Activated naive CD4-positive, alpha-beta T cell treated with anti-CD3 and anti-CD28 coated beads, Interleukin-2, amount 50 U/mL, for 16 hours (primary cell): ENCODE measurements at places on chromosomes 12 and 14.

DNA sequence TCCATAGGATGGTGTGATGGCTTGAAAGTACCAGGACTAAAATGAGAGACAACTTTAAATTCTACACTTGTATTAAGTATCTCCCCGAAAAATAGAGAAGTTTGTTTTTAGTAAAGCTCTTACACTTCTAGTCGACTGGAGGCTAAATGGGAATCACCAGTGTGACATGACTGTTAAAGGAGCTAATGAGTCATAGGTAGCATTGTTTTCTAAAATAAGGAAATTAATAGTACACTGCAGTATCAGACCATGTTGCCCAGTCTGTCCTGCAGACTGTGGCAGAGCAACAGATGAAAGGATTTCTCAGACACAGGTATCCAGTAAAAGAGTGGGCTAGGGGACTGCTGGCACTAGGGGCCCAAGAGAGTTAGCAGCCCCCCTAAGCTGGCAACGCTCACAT, 140.1 kb downstream of the TMEM117 start:
- no peak for DNase-seq

- no peak for DNase-seq
These were observed 219.3 kb upstream of the EEA1 start for GRCh38 chr12:93148412-93148811.

GRCh38 chr12:85616201-85616600, 220.0 kb downstream of the RASSF9 start:
- DNase-seq = no peak

DNA sequence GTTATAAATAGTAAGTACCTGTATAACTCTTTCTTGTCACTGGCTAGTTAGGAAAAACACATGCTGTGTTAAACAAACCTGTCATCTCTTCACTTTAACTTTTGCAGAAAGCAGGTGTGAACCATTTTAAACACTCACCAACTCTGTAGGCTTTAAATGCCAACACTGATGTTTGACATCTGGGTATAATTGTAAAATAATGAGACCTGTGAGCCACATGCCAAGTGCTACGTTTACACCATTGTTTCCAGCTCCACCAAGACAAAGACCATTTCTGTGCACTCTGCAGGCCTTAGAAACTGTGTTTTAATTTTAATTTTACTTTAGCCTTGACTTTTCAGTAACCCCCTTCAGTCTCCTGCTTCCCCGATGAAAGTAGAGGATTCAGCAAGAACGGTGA, 11.0 kb downstream of the TPH2 start:
- no peak for DNase-seq

DNA sequence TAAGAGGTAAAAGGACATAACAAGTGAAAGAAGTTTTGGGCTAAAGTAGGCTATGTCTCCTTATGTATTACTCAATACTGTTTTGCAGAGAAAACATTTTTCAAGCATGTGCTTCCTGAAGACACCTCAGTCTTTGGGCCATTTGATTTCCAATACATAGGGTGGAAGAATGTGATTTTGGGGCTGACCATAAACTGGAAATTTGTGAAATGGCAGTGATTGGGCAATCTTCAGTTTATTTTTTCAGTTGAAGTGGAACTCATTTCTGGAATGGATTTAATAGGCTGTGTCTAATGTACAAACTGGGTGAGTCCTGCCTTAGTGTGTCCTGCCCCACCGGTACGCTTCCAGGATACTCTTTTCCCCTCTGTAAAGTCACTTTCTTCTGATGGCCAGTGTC, 2.8 kb upstream of the ACADS start:
- DNase-seq = no peak

GRCh38 chr12:101527682-101528081, 52.5 kb downstream of the SPIC start:
- DNase-seq = no peak

DNA sequence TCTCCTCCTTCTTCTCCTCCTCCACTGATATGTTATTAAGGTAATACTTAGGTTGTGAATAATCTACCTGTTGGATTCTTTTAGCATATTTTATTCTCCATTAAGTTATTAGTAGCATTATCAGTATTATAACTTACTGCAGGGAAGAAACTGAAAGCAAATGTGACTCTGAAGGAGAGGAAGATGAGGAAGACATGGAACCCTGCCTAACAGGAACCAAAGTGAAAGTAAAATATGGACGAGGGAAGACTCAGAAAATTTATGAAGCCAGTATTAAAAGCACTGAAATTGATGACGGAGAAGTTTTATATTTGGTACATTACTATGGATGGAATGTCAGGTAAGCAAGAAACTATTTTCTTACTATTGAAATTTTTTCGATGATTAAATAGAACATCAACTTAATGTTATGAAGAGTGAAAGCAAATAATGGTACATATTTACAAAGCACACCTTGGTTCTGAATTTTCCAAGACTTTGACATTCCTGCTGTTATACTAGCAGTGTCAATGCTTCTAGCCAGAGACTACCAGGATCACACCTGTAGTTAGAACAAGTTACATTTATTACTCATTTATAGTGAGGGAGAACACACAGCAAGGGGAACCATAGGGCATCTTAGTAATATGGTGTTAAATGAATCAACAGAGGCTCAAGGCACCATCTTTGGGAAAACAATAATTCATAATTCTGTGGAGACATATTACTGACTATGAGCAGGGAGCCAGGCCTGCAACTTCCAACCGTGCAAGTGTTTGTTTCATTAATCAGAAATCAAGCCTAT, 42.0 kb upstream of the TOMM20L start:
- DNase-seq = no peak

GRCh38 chr12:11771356-11771755, 121.9 kb downstream of the ETV6 start:
- DNase-seq = no peak

DNA sequence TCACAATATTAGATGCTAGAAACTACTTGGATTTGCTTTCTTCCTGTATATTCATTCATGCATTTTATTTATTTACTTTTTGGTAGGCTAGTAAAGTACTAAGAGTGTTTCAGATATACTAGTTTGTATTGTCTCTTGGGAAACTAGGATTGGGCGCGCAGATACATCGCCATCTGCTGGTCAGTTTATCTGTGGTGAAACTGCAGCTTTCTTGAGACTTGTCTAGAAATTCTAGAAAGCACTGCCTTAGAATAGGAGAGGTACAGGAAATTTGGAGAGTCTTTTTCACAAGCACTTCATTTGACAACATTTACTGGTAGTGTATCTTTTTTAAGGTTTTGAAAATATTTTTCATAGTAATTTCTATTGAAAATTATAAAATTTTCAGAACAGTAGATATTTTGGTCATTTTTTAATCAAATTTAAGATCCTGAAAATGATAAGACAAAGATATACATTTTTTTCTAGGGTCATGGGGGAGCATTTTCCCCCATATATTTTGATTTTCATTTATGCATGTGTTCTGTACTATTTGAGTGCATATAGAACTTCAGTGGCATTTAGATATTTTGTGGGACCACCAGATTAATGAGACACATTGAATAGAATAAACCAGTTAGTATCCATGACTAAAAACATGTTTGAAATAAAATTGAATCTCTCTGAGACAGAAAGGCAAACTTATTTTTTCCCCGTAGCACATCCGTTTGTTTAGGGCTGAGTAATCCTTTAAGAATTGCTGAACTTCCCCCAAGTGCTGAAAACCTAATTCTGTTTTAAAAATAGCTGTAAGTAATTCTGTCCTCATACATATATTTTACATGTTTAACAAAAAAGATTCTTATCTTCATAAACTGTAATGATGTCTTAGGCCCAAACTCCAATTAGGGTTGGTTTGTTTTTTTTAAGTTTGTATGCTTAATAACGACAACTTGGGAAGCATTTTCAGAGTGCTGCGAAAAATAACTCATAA, 44.5 kb downstream of the SLC38A6 start:
- peak; percentile 34 for DNase-seq

GRCh38 chr12:51234530-51234929, 4.1 kb upstream of the DAZAP2 start:
- no peak for DNase-seq

DNA sequence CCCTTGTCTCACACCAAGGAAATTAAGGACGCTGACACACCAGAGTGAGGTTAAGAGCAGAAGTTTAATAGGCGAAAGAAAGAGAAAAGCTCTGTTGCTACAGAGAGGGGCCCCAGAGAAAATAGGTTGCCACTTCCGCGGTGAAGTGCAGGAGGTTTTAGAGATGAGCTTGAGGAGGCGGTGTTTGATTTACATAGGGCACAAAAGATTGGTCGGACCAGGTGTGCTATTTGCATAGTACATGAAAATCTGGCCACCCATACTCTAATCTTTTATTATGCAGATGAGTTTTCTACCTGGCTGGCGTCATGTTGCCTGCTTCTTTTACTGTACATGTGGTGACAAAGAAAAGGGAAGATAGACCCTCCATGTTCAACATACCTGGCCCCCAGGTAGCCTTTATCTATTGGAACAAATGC, 23.3 kb upstream of the MYF6 start:
- no peak for DNase-seq

DNA sequence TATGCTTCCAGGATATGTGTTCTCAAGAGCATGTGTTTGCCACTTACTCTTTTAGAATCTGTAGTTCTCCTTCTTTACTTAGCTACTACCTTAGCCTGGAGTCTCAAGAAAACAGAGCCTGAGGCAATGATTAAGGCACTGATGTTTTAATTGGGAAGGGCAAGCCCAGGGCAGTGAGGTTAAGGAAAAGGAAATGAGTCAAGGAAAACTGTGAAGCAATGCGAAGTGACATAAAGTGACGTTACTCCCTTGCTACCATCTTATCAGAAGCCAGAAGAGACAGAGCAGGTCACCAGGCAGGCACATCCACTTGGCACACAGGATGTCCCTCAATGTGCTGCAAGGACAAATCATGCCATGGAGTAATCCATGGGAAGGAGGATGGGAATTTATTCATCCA, 11.3 kb upstream of the EML5 start:
- no peak for DNase-seq

DNA sequence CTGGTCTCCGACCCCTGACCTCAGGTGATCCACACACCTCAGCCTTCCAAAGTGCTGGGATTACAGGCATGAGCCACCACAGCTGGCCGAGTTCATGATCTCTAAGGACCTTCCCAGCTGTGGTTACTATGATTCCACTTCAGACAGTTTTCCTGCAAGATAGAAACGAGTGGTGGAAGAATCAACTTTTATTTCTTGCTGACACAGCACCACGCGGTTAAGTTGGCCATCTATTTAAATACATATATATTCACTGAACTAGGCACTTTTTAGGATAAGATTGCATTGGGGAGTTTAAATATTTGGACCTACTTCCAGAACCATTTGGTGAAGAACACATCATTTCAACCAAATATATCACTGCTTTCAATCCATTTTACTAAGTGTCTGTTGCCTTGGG, 213.4 kb downstream of the TBX5 start:
- no peak for DNase-seq

- DNase-seq = no peak
These were observed 13.4 kb downstream of the MARK3 start for GRCh38 chr14:103398427-103399195.

DNA sequence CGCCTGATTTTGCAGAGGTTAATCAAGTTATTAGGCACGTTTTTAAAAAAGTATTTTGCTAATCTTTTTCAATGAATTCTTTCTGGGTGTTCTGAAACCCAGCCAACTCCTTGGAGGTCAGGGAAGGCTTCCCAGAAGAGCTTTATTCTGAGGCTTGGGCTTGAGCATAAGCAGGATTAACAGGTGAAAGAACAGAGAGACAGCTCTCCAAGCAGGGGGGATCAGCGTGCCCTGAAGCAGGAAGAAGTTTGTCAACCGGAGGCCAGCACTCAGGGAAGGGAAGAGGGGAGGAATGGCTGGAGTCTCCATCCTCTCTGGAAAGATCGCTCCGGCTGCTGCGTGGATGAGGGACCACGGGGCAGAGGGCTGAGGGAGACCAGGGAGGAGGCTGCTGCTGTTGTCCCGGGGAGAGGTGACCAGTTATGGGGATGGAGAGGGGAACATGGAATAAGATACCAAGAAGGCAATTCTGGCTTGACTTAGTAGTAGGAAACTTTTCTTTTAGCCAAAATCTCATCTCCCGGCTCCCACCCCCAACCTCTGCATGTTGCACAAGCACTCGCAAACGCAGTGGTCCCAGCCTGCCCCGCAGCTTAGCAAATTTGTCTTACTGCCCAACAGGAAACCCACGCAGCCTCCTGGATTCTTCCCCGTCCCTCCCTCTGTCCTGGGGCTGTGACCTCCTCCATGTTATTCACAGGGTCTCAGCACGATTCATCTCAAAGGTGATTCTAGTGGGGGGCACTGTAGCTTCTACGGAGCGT, 1.1 kb upstream of the SSH1 start:
- no peak for DNase-seq

- peak; percentile 12 for DNase-seq
These were observed 20.2 kb downstream of the TMX1 start for GRCh38 chr14:51260225-51260624.

DNA sequence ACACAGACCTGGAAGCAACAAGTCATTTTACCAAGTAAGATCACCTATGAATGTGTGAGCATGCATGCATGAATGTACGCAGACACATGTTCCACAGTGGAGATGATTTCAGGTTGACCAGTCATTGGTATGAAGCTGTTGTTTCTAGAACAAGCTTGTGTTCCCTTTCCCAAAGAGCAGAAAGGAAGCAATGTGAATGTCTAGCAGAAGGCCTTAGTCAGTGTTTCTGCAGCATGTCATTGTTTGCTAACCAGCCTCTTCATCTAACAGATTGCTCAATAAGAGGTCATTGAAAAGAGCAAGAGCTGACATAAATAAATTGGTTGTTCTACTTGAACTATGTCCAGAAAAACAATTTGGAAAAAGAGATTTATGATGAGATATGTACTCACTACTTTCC, 191.4 kb downstream of the PLCZ1 start:
- DNase-seq = no peak

DNA sequence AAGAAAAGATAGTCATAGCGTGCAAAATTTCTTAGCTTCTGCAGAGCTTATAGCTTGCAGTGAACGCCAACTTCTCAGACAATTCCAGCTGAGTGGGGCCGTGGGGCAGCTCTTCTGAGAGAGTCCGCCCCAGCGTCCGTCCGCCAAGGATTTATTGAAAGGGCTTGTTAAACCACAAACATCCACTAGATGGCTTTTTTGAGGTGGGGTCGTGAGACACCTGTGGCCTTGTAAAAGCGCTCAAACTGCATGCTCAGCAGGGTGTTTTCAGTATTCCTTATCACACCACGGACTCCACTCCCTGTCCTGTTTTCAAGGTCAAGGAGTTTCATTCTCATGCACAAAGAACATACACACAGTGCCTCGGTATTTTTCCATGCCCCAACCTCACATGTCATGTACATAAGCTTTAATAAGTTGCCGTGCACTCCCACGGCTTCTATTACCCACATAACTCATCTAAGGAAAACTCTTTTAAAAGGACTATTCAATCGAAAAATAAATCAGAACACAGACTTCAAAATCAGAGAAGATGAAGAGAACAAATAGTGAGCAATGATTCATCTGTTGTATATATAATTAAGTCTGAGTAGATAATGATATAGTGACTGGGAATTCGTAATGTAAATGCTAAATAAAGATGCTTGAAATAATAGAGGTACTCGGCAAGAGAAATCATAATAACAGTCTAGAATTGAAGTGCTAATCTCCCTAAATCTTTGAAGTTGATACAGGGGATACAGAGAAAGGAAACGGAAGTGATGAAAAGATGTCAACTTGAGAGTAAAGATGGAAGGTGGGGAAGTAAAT, 46.7 kb downstream of the WBP11 start:
- no peak for DNase-seq

GRCh38 chr12:94267921-94268471, 119.6 kb downstream of the PLXNC1 start:
- no peak for DNase-seq

- DNase-seq = no peak
These were observed 45.1 kb downstream of the AKAP6 start for GRCh38 chr14:32374155-32374554.
